Activated T-helper 17 cell treated with anti-CD3 and anti-CD28 coated beads, Interleukin-2, amount 50 U/mL, for 72 hours (primary cell): ENCODE measurements at places on chromosomes 1 and 21. TPM values are rescaled to one million over a fixed set of nuclear protein-coding genes. Genes with fewer than 3 reads are reported as not detected.

Gene MPL
- total RNA-seq, result not detected

Gene VSIG8
- total RNA-seq, result 0.26 TPM

Gene TRAF5
- 54.8 TPM for total RNA-seq

Gene ELAVL4
- total RNA-seq, result not detected

Gene CD48
- 151 TPM for total RNA-seq

Gene SV2A
- total RNA-seq, result 5.8 TPM

Gene PEAR1
- total RNA-seq, result not detected

Gene OLIG2
- total RNA-seq, result not detected

Gene PRDM16
- total RNA-seq, result not detected

Gene EFNA3
- total RNA-seq, result 10.8 TPM

Gene MIXL1
- 0.15 TPM for total RNA-seq

DNA sequence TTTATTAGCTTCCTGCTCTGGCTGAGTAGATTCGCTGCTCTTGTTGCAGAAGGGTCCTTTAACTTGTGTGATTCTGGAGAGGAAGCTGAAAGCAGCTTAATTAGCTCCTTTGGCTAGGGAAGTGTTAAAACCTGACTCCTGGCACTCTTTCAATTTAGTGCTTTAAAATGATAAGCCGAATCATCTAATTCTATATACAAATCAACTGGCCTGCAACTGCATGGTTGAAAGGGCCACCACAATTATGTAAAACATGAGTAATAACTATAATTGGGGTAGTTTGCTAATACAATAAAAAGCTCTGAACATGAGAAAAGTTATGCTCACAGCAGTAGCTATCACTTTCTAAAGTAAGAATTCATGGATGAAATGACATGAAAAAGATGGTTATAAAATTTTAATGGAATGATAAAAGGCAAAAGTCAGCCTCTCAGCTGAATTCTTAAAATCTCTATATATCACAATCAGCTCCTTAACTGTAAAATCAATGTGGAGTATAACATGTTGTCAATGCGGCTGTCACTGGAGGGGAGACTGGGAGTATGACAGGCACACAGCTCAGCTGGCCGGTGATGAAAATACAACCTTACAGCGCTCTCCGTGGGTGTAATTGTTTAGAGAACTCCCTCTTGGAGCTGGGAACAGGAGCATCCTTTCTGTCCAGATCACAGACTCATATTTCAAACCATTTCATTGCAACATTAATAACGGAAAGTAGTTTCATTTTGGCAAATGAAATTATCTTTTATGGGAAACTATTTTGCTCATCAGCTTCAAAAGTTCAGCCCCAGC lies 324.4 kb downstream of the KCTD3 start:
- no peak for ATAC-seq

GRCh38 chr1:40774266-40774998 lies 9.2 kb upstream of the KCNQ4 start:
- peak; percentile 79 for ATAC-seq

- ATAC-seq, result no peak
These were observed 1.5 kb downstream of the RAP1A start for GRCh38 chr1:111621050-111621449.

DNA sequence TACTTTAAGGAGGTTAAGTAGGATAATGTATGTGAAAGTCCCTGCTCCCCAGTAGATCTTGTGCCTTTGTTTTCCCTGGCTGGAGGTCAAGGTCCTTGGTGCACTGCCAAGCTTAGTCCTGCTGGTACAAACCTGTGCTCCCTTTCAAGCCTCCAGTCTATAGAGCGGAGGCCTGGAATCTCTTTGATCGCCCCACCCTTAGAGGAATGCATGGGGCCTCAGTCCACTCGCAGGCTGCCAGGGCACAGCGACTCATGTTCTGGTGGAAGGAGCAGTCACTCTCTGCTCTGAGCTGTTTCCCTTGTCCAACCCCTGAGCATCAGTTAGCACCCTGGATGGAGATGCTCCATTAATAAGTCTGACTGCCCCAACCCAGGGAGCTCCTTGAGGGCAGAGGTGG lies 121.8 kb downstream of the HMGB4 start:
- no peak for ATAC-seq

DNA sequence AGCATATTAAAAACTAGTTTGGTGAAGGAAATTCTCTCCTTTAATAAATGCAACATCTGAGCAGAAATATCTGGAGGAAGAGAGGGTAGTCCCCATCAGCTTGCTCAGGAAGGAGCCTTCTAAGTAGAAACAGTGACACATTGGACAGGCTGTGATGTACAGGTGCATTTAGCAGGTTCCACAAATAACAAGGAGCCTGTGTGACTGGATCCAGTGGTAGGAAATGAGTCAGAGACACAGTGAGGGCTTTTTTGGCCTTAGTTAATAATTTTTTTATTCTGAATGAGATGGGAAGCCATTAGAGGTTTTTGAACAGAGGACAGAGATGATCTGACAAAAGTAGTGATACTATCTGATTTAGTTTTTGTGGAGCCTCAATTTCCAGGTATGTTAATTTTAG lies 738.9 kb upstream of the PTBP2 start:
- ATAC-seq, result no peak

GRCh38 chr1:103514920-103515503 lies 10.5 kb upstream of the RNPC3 start:
- ATAC-seq, result peak; percentile 58

- ATAC-seq, result no peak
These were observed at the start of gene CDA for GRCh38 chr1:20588634-20589225. TSS of gene CDA (plus strand) at chr1:20589097. CDS start at chr1:20589130, 33 bp downstream.

GRCh38 chr1:240831191-240831631 lies 219.3 kb upstream of the GREM2 start:
- ATAC-seq, result no peak

DNA sequence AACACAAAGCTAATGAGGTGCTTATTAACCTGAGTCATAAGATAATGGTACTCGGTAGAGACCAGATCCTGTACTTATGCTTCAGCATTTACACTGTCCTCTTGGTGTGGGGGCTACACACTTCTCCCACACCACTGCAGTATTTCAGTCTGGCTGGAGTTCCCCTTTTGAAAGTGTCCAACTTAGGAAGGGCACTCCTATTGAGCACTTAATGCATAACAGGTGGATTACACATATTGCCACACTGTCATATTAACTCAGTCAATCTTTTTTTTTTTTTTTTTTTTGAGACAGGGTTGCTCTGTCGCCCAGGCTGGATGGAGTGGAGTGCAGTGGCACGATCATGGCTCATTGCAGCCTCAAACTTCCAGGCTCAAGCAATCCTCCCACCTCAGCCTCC lies 1.5 kb downstream of the GPATCH4 start:
- peak; percentile 46 for ATAC-seq

DNA sequence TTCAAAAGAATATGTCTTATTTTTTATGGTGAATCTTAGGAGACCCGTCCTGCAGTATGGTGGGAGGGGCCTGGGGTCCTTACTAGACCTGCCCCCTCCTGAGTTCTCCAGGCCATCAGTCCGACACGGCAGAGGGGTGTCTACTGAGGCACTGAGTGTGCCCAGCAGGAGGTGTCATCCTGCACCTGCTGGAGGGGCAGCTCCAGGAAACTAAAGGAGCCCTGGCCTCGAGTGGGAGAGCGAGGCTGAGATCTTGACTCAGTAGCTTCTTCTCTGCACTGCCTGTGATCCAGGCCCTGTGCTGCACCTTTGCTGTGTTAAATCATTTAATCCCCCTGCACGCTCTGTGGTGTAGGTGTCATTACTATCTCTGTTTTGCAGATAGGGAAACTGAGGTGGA lies 587.7 kb downstream of the PTPRU start:
- ATAC-seq, result no peak

DNA sequence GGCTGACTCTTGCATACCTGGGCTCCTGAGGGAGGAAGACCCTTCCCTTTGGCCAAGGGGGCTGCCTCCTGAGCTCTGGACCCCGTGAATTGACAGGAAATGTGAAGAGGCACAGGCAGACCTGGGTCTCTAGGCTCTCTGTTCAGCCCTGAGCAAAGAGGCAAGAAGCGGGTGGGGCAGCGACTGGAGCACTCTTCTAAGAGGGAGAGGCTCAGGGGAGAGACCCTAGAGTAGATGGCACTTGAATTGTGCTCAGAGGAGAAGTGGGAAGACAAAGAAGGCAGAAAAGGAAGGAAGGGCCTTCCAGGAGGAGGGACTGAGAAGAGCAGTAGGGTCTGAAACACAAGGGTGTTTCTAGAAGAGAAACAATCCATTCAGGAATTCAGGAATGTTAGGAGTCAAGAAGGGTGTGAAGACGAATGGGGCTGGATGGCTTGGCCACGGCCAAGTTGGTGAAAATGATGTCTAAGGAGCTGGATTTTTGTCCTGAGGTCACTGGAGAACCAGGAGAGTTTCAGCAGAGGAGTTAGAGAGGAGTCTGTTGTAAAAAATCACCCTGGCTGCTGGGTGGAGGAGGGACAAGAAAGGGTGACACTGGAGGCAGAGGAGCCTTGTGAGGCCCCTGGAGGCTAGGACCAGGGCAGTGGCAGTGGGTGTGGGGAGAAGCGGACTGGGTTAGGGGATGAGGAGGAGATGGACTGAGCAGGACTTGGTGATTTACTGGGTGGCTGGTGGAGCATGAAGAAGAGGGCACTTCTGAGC lies 5.3 kb downstream of the TIE1 start:
- no peak for ATAC-seq

GRCh38 chr1:2564815-2565374 lies 8.7 kb downstream of the TNFRSF14 start:
- ATAC-seq, result no peak

DNA sequence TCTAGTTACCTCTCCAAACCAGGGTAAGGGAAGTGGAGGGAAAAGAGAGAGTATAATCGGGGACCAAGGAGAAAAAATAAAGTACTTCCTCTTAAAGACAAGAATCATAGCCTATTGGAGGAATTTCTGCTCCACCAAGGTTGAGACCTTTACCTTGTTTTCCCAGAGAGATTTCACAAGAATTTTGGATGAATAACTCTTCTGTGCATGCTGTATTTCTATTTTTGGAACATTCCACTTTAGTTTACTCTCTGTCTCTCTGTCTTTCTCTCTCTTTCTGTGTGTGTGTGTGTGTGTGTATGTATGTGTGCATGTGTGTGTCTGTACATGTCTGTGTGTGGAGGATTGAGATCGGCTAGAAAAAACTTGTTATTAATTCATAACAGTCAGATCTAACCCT lies 318.4 kb upstream of the RGS18 start:
- ATAC-seq, result no peak

- ATAC-seq, result no peak
These were observed 186.5 kb upstream of the CTTNBP2NL start for GRCh38 chr1:112209493-112209892.

DNA sequence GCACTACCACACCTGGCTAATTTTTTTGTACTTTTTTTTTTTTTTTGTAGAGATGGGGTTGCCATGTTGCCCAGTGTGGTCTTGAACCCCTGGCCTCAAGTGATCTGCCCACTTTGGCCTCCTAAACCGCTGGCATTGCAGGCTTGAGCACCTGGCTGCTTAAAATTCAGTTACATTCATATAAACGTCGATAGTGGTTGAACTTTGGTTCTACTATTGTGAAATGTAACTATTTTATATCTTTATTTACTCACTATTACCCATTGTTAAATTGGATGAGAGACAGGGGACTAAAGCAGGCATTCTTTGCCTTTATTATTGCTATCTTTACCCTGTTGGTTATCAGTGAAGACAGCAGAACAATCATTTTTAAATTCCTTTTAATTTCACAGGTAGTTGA lies 6.2 kb downstream of the SNX27 start:
- ATAC-seq, result no peak

DNA sequence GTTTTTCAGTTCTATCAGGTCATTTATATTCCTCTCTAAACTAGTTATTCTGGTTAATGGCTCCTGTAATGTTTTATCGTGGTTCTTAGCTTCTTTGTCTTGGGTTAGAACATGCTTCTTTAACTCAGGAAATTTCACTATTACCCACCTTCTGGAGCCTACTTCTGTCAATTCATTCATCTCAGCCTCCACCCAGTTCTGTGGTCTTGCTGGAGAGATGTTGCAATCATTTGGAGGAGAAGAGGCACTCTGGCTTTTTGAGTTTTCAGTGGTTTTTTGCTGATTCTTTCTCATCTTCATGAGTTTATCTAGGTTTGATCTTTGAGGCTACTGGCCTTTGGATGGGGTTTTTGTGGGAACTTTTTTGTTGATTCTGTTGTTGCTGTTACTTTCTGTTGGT lies 213.0 kb downstream of the BRINP2 start:
- no peak for ATAC-seq

DNA sequence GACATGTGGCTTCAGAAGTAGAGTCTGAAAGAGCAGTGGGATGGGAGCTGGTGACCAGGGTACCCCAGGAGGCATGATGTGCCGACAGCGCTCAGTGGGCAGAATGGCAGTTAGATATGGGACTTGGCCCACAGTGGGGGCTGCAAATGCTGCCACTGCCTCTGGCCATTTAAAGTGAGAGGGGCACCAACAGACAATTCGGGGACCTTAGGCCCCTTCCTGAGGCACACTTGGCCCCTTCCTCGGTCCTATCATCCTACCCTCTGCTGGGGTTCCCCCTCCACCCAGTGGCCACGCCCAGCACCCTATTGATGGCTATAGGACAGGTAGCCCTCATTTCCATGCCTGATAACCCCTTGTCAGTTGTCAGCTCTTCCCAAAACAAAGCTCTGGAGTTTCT lies 36.6 kb upstream of the EPHA8 start:
- ATAC-seq, result no peak

- no peak for ATAC-seq
These were observed 19.4 kb downstream of the RRP15 start for GRCh38 chr1:218304281-218305039.

DNA sequence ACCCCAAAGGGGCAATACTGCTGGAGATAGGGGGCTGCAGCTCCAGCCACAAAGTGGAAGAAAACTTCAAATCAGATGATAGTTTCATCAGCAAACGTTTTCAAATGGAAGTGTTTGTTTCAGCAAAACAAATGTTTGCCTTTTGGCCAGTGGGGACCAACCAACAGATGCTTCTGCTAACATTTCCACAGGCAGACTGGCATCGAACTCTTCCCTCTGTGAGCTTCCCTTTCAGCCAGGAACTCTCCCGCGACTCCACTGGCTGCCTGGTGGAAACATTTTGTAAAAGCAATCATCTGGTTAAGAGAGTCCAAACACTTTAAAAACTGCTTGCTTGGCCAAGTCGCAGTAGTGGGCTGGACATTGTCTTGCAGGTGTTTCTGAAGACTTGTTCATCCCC lies 30.7 kb downstream of the CENPF start:
- no peak for ATAC-seq
